Activated CD4-positive, alpha-beta T cell treated with anti-CD3 and anti-CD28 coated beads, Interleukin-10, Interleukin-2, amounts not matched to agents 100 ng/mL and 50 ng/mL, durations not matched to agents 16 hours and 8 hours (primary cell): ENCODE measurements at places on chromosomes 12 and 14.
A peak's percentile ranks its signal among the peaks of the same experiment; 100 is the strongest.

DNA sequence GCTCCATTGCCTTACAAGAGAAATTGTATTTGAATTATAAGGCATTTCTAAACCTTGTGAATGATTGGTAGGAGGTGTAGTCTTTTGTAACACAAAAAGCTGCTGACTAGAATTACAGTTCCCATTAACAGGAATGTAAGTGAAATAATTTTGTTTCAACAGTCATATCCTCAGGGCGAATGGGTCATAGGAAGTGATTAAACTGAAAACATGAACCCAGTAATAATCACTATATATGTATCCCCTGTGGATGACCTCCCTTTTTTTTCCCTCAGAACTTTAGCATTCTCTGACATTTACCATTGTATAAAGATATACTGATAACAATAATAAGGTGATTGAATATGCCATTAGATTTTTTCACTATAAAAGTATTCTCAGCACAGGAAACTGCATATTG, 312.3 kb downstream of the ATP23 start:
- DNase-seq, result no peak

DNA sequence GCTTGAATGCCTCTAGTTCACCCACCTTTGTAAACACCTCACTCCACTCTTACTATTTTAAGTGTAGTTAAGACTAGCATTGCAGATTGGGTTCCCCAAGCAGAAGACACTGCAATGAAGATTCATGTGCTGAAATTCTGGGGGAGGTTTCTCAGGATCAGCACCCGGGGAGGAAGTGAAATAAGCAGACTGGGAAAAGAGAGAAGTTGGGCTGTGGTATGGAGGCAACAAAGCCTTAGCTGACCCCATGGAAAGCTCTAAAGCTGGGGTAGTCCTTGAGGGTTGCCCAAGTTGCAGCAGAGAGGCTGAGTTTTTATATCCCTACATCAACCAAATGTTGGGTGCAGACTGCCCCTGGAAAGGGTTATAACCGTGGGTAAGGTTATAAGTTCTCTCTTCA, 23.9 kb upstream of the IGF1 start:
- no peak for DNase-seq

- no peak for DNase-seq
Measured at GRCh38 chr14:59022144-59022543, 166.3 kb upstream of the DAAM1 start.

GRCh38 chr14:85576218-85576617, 46.3 kb downstream of the FLRT2 start:
- DNase-seq, result no peak

- no peak for DNase-seq
Measured at GRCh38 chr14:75313294-75313693, 34.7 kb downstream of the FOS start.

DNA sequence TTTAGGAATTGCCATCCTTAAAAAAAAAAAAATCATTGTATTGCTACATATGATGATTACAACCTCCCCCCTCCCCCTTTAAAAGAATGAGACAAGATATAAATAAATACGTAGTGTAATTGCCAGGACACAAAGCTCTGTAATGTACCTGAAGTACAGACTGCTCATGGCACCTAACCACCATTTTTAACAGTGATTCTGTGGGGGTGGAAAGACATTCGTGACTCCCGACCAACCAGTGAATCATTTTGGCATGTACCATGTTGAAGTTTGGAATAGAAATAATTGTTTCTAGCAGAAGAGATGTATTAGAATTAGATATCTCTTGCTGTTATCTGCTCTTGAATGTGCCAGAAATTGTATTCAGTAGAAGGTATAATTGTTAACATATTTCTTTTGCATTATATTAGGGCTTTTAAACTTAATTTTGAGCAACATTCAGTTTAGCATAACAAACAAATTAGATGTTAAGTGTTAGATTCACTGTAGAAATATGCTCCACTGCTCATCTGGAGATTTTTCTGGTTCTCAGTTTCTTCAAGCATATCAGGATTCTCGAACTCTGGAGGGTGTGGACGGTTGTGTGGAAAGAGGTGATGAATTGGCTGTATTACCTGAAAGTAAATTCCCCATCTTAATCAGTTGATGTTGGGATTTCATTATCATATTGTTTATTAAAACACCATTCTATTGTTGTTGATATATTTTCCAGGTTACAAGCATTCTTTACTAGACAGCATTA, 31.1 kb downstream of the FRS2 start:
- DNase-seq, result no peak

DNA sequence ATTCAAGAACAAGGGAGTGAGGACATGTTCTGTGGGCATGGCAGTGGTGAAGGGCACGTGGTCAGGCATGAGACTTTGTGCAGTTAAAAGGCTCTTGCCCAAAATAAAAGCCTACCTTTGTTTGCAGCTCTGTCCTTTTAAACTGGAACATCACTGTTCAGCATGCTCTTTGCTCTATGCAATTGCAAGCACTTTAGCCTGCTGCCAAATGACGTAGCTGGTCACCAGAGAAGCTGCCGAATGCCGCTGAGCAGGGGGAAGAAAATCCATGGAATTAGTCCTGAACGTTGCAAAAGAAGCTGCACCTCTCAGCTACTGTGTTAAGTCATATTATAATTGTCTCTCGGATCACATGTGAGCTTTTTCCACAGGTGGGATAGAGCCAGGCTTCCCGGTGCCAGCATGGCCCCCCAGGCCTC, 176.3 kb upstream of the DIO2 start:
- no peak for DNase-seq

GRCh38 chr14:93045965-93046704, 69.6 kb downstream of the ITPK1 start:
- no peak for DNase-seq

DNA sequence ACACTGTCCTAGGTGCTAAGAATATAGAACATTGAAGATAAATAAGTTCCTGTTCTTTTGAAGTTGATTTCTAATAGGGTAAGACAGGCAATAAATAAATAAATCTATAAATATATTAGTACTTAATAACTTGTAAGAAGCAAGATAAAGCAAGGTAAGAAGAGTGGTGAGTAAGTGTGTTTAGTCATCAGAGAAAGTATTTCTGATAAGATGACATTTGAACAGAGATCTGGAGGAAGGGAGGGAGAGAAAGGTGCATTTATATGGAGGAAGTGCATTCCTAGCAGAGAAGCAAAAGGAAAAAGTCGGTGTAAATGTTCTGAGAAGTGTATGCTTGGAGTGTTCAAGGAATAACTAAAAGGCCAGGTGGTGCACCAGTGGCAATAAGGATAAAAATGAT, 184.4 kb upstream of the GRIP1 start:
- no peak for DNase-seq

DNA sequence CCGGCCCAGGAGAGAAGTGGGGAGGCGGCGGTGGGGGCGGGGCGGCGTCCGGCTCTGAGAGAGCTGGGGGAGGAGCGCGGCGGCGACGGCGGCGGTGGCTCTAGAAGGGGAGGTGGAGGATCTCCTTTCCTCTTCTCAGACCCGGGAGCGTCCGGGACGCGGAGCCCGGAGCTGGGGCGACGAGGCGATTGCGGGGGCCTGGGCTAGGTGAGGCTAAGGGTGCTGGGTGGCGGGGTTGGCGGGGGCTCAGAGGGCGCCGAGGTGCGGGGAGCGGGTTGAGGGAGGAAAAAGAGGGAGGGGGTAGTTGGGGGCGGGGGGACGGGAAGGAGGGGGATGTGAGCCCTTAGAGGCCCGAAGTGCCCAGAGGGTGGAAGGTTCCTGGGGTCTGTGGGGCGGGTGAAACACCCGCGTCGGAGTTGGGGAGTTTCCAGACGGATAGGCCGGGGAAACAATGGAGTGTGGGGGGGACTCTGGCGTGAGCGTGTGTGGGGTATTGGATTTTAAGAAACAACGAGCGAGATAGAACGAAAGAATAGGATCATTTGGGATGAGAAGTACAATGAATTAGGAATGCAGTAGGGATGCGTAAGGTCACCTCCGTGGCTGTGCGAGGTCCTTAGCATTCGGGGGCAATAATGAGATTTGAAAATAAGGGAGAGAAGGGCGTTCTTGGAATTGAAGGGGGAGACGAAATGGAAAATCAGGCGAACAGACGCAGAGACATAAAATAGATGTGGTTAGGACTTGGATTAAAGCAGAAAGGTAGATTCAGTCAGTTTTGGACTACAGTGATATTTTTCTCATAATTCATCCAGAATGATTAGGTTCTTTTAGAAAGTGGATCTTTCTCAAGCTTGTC, at the start of gene SPATS2:
SPATS2 (plus strand) TSS at position 82 of the 859 bp plus-strand sequence. CDS start 93,551 bp downstream, outside the sequence.
- DNase-seq, result no peak

GRCh38 chr14:71142375-71143038, 235.2 kb downstream of the PCNX1 start:
- DNase-seq, result peak; percentile 91

GRCh38 chr12:40241741-40242140, 16.9 kb downstream of the LRRK2 start:
- no peak for DNase-seq

GRCh38 chr12:68406134-68406576, 74.0 kb upstream of the MDM1 start:
- no peak for DNase-seq

DNA sequence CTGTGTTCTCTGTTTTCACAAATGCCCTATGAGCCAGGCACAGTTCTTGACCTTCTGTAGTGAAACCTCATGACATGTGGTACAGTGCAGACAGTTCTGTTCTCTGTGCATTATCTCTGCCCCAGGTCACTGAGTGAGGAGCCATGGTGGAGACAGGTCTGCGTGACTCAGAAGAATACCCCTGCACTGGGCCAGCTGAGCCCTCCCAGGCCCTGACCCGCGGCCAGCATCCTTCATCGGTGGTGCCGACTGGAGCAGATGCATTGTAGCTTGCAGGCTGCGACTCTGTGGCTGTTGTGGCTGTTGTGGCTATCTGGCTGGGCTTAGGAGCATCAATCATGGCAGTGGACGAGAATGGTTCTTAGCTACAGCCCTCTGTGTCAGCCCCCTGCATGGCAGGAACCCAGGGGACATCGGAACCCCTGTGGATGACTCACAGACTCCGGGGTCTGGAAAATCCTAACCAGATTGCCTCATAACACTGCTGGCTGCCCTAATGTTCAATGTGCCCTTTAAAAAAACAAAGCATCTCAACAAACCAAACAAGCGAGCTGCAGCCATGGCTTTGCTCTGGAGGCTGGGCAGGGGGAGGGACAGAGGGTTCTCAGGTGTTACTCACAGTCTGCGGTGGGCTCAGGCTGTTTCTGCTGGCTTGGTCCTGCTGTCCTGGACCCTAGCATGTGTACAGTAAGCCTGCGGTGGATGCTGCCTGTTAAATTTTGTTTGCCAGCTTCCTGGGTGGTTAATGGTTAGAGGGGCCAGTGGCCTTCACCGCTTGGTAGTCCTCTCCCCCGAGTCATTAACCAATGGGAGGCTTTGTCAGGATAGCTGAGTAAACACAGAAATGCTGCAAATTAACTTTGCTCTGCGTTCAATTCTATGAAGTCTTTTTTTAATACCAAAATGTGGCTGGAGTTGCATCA, at the start of gene SERPINA6:
SERPINA6 (minus strand) TSS at position 689 of the 923 bp plus-strand sequence. CDS start 8,688 bp downstream, outside the sequence.
- no peak for DNase-seq

DNA sequence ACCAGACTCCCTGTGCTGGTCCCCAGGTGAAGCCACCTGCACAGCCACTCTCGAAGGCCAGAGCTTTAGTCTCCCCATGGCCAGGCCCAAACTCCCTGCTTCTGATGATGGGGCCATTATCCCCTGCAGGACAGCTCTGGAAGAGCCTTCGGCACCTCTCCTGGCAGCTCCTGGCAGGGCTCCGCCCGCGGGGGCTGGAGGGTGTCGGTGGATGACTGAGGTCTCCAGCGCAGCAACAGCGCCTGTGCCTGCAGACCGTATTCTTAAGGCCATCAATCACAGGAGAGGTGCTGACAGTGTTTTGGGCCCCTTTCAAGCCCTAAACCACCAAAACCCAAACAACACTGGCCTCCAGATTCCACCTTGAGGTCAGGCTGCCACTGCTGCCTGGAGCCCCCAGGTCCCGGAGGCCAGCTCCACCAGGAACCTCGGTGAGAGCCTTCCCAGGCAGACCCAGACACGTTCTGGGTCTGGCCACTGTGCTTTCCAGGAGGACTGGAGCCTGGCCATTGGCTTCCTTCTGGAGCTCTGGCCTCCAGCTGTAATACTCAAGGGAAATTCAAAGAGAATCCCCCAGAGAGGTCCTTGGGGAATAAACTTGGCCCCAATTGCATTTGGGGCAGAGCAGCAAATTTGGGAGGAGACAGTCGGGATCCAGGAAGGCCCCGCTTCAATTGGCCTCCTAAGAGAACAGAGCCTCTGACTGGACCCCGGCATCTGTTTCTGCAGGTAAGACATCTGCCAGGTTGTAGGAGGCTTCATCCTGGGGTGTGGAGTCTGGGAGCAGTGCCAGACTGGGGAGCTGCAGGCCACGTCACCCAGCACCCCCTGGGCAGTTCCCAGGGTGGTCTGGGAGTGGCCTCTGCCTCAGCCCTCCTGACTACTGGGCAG, 210.6 kb upstream of the RTL1 start:
- no peak for DNase-seq

DNA sequence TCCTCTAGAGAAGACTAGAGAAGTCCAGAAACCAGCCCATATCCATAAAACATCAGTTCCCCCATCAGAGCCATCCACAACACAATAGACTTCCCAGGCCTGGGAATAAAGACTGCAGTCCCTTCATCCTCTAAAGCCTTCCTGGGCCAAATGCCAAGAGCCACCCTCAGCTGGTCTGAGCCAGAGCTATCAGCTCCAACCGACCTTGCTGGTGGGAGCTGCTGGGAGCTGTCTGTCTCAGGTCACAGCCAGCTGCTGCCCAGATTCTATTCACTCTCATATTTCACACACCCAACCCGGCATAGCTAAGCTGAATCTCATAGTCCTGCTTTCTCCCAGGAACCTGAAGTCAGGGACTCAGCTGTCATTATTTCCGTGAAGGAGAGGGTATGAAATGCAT, 10.9 kb upstream of the TFCP2 start:
- no peak for DNase-seq

DNA sequence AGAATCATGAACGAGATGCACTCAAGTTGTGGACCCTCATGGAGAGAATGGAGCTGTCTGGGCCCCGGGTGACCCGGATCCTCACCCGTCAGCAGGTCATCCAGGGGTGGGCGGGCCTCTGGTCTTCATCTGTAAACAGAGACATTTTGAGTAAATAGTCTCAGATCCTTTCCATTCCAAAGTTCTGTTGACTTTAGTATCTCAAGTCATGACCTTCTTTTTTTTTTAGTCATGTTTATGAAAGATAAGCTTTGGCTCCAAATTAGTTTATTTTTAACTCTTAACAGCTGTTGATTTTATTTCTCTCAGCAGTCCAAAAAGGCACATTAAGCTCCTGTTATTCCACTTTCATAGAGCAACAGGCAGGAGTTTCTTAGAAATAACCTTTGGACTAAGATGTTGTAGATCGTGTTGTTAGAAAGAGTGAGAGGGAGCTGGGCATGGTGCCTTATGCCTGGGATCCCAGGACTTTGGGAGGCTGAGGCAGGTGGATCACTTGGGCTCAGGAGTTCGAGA, 48.9 kb upstream of the AMN start:
- DNase-seq, result no peak

GRCh38 chr12:40892528-40892927, 200.3 kb downstream of the CNTN1 start:
- DNase-seq, result no peak

- DNase-seq, result no peak
Measured at GRCh38 chr12:47214001-47214619, 134.4 kb upstream of the AMIGO2 start.

DNA sequence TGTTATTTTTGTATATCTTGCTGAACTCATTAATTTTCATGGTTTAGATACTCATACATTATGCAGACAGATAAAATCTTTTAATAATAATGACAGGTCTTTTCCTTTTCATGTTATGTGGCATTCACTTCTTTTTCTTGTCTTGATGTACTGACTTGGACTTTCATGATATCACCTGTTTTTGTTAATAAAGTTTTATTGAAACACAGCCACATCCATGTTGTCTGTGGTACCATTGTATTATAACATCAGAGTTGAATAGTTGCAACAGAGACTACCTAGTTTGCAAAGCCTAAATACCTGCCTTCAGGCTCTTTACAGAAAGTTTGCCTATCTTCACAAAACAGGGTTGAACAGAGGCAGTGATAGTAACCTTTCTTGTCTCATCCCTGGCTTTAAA, 85.1 kb downstream of the RGS6 start:
- DNase-seq, result no peak
